Osteocyte (in vitro differentiated cells): ENCODE measurements at places on chromosomes 2 and 18. TPM values are rescaled to one million over a fixed set of nuclear protein-coding genes. Genes with fewer than 3 reads are reported as not detected.
A peak's percentile ranks its signal among the peaks of the same experiment; 100 is the strongest.

CTAGE1 gene
- not detected in 2 replicates for total RNA-seq

GRCh38 chr18:77032181-77032701 is 100.3 kb downstream of the MBP start:
- H3K4me1 ChIP-seq = peaks cover 30% of the 10 kb centered on the region
- H3K4me3 ChIP-seq = no peak overlapping the region
- H3K27ac ChIP-seq = peak overlapping the region; percentile 73
- no peak for DNase-seq
- no peaks in the 10 kb centered on the region for H3K27me3 ChIP-seq

GRCh38 chr2:22035361-22035830 is 911.6 kb downstream of the TDRD15 start:
- no peaks in the 10 kb centered on the region for H3K4me1 ChIP-seq
- no peak for DNase-seq
- no peak overlapping the region for H3K4me3 ChIP-seq
- no peaks in the 10 kb centered on the region for H3K27me3 ChIP-seq

DNA sequence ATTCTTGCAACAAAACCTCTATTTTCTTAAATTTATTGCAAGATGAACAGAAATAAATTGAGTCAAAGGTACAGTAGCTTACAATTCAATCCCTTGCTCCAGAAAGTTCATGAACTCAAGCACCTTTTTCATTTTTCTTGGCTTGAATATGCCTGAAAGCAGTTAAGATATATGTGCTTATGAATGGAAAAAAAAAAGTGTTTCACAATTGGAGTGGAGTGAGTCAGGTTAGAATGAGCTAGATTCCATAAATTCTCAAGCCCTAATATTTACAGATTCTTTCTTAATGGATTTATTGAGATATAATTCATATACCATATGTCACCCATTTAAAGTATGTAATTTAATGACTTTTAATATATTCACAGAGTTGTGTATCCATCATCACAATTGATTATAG is 39.6 kb upstream of the NEMP2 start:
- H3K27me3 ChIP-seq = no peaks in the 10 kb centered on the region
- DNase-seq = no peak
- peaks cover 33% of the 10 kb centered on the region for H3K4me1 ChIP-seq

GRCh38 chr18:75257605-75258004 is 47.0 kb downstream of the TSHZ1 start:
- H3K27me3 ChIP-seq = no peaks in the 10 kb centered on the region
- DNase-seq = no peak
- no peak overlapping the region for H3K27ac ChIP-seq
- H3K36me3 ChIP-seq = no peaks in the 10 kb centered on the region

POTEC gene
- not detected in 2 replicates for total RNA-seq

PCGF1 gene
- 32.2 and 32.5 TPM in 2 replicates for total RNA-seq

DNA sequence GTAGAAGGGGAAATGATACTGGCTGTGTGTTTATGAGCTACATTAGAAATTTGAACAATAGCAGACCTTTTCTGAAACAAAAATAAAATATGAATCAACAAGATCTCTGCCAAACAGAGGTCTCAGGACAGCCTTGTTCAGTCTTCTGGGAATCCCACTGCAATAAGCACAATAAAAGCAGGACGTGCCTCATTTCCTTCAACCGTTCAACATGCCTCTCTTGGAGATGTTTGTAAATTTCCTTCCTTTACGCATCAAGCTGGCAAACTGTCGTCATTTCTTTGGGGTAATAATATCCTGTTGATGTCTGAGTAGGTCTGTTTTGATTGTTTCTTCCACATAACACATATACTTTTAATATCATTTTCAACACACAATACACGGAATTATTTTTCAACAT is 77.2 kb downstream of the TCF4 start:
- H3K4me1 ChIP-seq = peaks cover 27% of the 10 kb centered on the region
- no peaks in the 10 kb centered on the region for H3K27me3 ChIP-seq
- H3K4me3 ChIP-seq = peak overlapping the region; percentile 63

DNA sequence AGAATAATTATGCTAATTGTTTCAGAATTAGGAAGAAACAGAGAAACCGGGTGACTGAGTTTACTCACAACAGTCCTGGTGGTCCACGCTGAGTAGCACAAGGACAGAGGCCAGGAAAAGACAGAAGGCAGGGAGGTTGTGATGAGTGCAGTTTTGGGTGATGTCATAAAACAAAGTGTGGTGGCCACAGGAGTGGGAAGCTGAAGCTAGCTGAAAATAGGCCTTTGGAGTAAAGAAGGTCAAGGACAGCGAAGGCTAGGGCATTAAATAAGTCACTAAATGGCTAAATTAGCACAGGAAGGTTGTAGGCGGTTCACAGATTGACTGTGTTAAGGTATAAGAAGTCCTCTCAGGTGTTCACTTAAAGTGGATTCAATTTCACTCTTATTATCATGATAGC is 120.9 kb upstream of the TTN start:
- H3K27me3 ChIP-seq = peaks cover 30% of the 10 kb centered on the region
- H3K4me1 ChIP-seq = no peaks in the 10 kb centered on the region
- no peaks in the 10 kb centered on the region for H3K36me3 ChIP-seq
- no peak for DNase-seq

GRCh38 chr2:238502088-238502810 is 75.5 kb downstream of the ASB1 start:
- no peaks in the 10 kb centered on the region for H3K27me3 ChIP-seq
- H3K27ac ChIP-seq = no peak overlapping the region
- H3K4me1 ChIP-seq = no peaks in the 10 kb centered on the region

- no peak for DNase-seq
- H3K4me3 ChIP-seq = no peak overlapping the region
- H3K4me1 ChIP-seq = no peaks in the 10 kb centered on the region
- no peak overlapping the region for H3K27ac ChIP-seq
- no peaks in the 10 kb centered on the region for H3K27me3 ChIP-seq
Measured at GRCh38 chr2:42999391-42999841, 207.0 kb upstream of the HAAO start.

DNA sequence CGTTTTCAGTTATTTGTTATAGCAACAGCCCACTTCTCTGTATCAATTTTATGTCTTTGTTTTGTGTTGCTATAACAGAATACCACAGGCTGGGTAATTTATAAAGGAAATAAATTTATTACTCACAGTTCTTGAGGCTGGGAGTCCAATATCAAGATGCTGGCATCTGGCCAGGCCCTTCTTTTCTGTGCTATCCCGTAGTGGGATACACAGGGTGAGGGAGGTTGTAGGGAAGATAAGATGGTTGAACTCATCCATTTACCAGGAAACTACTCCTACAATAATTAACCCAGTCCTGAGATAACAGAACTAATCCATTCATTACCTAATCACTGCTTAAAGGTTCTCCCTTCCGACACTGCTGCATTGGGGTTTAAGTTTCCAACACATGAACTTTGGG is 220.7 kb downstream of the TPGS2 start:
- H3K4me3 ChIP-seq = no peak overlapping the region
- no peak overlapping the region for H3K27ac ChIP-seq
- H3K4me1 ChIP-seq = no peaks in the 10 kb centered on the region
- H3K27me3 ChIP-seq = peaks cover 2% of the 10 kb centered on the region

CAPN14 gene
- 0.13 and 0.24 TPM in 2 replicates for total RNA-seq

DNA sequence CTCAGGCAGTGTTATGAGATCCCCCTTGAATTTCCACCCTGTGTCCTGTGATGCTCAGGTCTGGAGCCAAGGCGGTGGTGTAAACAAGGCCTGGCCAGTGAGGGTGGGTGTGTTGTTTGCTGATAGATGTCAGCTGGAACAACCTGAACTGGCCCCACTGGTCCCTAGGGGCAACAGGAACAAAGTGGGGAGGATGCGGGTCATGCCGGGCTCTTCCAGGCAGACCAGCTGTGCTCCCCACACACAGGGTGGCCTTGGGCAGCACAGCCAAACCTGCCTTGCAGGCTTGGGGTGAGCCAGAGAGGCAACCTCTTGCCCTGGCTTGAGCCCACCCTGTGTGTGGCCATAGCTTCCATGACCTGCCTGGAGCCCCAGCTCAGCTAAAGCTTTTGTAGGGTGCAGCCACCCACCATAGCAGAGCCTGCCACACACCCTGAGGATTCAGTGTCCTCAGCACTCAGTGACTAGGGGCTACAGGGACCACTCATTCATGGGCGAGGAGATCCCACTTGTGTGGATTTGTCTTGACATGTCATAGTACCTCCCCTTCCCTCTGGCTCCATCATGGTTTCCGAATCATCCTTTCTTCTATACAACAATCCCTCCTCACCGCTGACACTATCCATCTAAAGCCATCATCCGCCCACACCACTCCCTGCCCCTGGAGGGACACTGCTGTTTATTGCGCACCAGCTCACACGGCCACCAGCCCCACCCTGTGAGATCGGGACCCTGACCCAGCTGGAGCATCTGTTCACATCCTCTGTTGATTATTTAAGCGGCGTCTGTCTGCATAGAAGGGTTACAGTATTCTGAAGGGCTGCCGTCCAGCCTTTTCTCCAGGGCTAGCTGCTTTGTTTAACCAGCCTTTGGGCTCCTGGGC is 268.8 kb downstream of the CYP26B1 start:
- H3K4me1 ChIP-seq = peaks cover 24% of the 10 kb centered on the region
- DNase-seq = no peak
- H3K27ac ChIP-seq = no peak overlapping the region
- H3K36me3 ChIP-seq = no peaks in the 10 kb centered on the region
- no peak overlapping the region for H3K4me3 ChIP-seq

- peak within 1 kb of the TSS; percentile 90 for H3K27ac ChIP-seq
- H3K36me3 ChIP-seq = no peaks in the 10 kb centered on the region
Measured at GRCh38 chr2:213284105-213285090, at the start of gene SPAG16. TSS of gene SPAG16 (plus strand) at chr2:213284464.

SPP2 gene
- total RNA-seq = not detected in 2 replicates

DNA sequence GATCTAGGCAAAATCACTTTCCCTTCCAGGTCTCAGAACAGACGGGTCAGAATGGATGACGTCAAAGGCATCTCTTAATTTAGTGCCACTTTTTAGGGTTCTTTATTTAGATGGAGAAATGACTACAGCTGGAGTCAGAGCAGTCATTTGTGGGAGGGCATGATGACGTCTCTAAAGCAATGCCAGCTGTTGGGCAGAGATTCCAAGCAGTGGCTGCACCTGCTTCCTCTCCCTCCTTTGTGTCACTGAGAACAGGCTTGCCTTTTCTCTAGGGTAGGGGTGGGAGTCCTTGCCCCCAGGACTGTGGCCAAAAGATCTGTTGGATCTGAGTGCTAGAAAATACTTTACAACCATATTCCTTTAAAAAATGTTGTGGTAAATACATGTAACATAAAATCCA is 28.7 kb upstream of the SKOR2 start:
- H3K27ac ChIP-seq = no peak overlapping the region
- H3K27me3 ChIP-seq = peaks cover 10% of the 10 kb centered on the region
- no peak overlapping the region for H3K4me3 ChIP-seq

NMS gene
- total RNA-seq = not detected in 2 replicates

C2orf72 gene
- total RNA-seq = not detected in 2 replicates
